Aorta (tissue), 5 donors: ENCODE measurements at places on chromosomes 4 and X.

DNA sequence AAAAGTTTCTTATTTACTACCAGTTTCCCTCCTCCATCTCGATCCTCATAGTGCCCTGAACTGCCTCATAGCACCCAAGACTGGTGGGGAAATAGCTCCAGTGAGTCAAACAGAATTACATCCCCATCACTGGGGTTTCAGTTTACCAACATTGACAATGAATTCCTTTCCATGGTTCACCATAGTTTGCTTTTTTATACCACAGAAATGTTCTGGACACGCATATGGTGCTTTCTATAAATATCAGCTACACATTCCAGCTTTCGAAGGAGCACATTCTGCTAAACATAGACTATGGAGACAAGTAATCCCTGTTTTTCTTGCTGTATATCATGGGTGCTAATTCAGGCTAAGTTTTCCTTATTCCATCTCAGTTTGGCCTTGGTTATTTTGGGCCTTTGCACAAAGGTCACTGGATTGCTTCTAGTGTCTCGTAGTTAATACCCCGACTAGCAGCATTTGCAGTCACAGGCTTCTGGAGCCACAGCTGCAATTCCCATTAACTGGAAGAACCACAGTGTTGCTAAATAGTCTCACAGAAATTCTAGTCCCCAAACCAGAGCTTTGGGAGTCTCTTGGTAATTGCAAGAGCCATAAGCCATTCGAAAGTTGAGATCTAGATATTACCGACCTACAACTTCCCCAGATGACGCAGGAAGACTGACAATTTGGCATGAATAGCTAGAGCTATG lies 53.4 kb upstream of the TRPC3 start:
- H3K27ac ChIP-seq = no peak overlapping the region
- no peaks in the 10 kb centered on the region for H3K36me3 ChIP-seq
- no peaks in the 10 kb centered on the region for H3K27me3 ChIP-seq
- no peak overlapping the region for H3K4me3 ChIP-seq

GRCh38 chrX:114165537-114165936 lies 418.3 kb upstream of the HTR2C start:
- no peak for DNase-seq
- H3K36me3 ChIP-seq = no peaks in the 10 kb centered on the region
- H3K27ac ChIP-seq = no peak overlapping the region

GRCh38 chr4:7799736-7800135 lies 139.9 kb downstream of the AFAP1 start:
- no peak for DNase-seq
- no peaks in the 10 kb centered on the region for H3K36me3 ChIP-seq
- no peak overlapping the region for H3K27ac ChIP-seq
- H3K27me3 ChIP-seq = no peaks in the 10 kb centered on the region
- no peak overlapping the region for H3K4me3 ChIP-seq

DNA sequence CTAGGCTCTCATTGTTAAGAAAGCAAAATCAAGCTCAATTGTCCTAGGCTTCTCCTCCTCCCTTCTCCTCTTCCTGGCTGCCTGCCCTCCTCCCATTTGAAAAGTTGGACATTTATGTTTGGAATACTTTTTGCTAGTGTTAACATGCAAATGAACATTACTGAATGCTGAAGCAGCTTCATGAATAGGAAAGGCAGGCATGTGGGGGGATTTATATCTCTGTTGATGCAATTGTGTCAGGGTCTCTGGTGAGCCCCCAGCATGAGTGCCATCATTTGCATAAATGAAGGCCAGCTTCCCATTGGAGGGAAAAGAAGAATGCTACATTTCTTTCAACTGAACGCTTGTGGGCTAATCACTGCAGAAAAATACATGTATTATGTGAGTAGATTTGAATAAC lies 160.1 kb upstream of the NDST3 start:
- H3K36me3 ChIP-seq = no peaks in the 10 kb centered on the region
- H3K27ac ChIP-seq = no peak overlapping the region
- no peaks in the 10 kb centered on the region for H3K4me1 ChIP-seq
- DNase-seq = no peak

DNA sequence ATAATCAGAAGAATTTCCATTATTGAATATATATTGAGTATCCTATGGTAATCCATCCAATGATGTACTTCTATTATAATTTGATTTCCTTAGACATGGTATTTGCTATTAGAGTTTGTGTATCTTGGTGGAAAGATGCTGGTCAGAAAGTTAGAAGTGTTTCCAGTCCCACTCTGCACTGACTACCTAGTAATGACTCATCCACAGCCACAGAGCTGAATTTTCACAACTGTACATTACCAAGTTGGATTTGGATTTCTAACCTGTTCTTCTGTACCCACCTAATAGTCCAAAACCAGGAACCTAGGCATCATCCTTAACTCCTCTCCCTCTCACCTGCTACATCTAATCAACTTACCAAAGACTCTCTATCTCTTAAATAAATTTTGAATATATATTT lies 145.4 kb downstream of the REELD1 start:
- H3K27ac ChIP-seq = no peak overlapping the region
- no peaks in the 10 kb centered on the region for H3K36me3 ChIP-seq
- H3K4me1 ChIP-seq = no peaks in the 10 kb centered on the region
- H3K4me3 ChIP-seq = no peak overlapping the region
- H3K27me3 ChIP-seq = no peaks in the 10 kb centered on the region
- DNase-seq = no peak
